Right lobe of liver (tissue), 6 donors: ENCODE measurements at places on chromosomes 5 and 9.

GRCh38 chr5:69138766-69139165, 28.2 kb upstream of the CCNB1 start:
- no peaks in the 10 kb centered on the region for H3K4me1 ChIP-seq
- no peaks in the 10 kb centered on the region for H3K27me3 ChIP-seq
- no peaks in the 10 kb centered on the region for H3K36me3 ChIP-seq

GRCh38 chr5:156883316-156883875, 33.3 kb downstream of the PPP1R2B start:
- H3K36me3 ChIP-seq = no peaks in the 10 kb centered on the region
- no peak overlapping the region for H3K27ac ChIP-seq
- DNase-seq = no peak
- no peaks in the 10 kb centered on the region for H3K4me1 ChIP-seq
- no peak overlapping the region for H3K4me3 ChIP-seq

DNA sequence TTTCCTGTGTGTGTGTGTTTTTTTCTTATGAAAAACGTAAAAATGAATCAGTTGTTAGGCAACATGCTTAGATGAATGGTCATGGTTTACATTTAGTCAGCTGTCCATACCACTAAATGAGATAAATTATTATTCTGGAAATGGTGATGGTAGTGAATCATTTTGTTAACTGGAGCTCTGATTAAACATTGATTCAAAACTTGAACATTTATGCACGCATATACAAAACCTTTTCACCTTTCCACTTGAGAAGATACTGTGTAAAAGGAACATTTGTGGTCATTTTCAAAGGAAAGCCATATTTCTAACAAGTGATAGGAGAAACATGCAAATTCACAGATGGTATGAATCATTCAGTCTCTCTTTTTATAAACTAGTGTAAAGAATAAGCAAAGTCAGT, 162.0 kb downstream of the SLC25A46 start:
- no peak for DNase-seq
- H3K27ac ChIP-seq = no peak overlapping the region
- no peaks in the 10 kb centered on the region for H3K36me3 ChIP-seq
- H3K27me3 ChIP-seq = no peaks in the 10 kb centered on the region

DNA sequence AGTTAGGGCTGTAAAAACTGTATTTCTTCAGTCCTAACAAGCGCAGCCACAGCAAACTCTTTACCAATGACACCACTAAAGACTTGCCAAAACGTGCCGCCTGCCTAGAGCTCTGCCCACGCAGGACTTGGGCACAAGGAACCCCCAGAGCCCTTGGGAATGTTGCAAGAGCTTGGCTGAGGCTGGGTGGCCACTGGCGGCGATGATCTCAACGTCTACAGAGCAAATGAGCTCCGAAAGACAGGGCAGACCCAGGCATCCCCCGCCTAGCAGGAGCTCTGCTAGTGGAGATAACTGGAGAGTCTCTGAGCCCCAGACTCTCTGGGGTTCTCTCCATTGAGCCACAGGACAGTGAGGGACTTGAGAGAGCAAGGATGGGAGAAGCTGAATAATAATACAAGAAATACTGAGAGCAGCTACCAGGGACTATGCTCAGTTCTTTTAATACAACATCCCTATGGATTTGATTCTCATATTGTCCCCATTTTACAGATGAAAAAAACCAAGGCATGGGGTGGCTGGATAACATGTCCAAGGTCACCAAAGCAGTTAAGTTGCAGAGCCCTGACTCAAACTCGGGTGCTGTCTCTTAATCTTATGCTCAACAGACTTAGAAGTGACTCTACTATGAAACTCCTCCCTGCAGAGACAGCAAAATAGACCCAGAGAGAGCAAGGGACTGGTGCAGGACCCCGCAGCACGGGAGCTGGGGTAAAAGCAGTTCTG, 32.5 kb downstream of the SHB start:
- H3K27me3 ChIP-seq = no peaks in the 10 kb centered on the region
- H3K27ac ChIP-seq = no peak overlapping the region
- no peak overlapping the region for H3K4me3 ChIP-seq
- H3K36me3 ChIP-seq = no peaks in the 10 kb centered on the region

GRCh38 chr9:124676159-124676551, 95.0 kb downstream of the NR6A1 start:
- no peak for DNase-seq
- no peaks in the 10 kb centered on the region for H3K36me3 ChIP-seq
- no peaks in the 10 kb centered on the region for H3K27me3 ChIP-seq
- peaks cover 14% of the 10 kb centered on the region for H3K4me1 ChIP-seq
- no peak overlapping the region for H3K27ac ChIP-seq

DNA sequence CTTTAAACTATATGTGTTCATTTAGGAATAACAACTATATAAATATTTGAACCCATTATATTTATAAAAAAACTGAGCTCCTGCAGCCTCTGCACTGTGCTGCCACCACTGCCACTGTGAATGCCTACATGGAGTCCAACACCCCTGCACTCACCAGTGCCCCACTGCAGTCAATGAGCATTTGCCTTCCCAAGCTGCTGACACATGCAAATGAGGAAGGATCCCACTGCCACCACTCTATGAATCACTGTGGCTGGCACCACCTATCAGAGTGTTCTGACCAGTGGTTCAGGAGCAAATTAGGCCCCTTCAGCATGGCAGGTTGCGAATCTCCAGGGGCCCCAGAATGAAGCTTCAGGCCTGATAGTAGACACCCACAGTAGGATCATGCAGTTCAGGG, 9.1 kb downstream of the IFNA5 start:
- no peak for DNase-seq
- H3K4me3 ChIP-seq = no peak overlapping the region
- no peaks in the 10 kb centered on the region for H3K36me3 ChIP-seq
- no peaks in the 10 kb centered on the region for H3K27me3 ChIP-seq
- H3K27ac ChIP-seq = no peak overlapping the region

- no peak overlapping the region for H3K4me3 ChIP-seq
- H3K27ac ChIP-seq = no peak overlapping the region
- no peak for DNase-seq
- H3K4me1 ChIP-seq = no peaks in the 10 kb centered on the region
- no peaks in the 10 kb centered on the region for H3K27me3 ChIP-seq
These were observed 648.5 kb downstream of the BNC2 start for GRCh38 chr9:16221822-16222547.

DNA sequence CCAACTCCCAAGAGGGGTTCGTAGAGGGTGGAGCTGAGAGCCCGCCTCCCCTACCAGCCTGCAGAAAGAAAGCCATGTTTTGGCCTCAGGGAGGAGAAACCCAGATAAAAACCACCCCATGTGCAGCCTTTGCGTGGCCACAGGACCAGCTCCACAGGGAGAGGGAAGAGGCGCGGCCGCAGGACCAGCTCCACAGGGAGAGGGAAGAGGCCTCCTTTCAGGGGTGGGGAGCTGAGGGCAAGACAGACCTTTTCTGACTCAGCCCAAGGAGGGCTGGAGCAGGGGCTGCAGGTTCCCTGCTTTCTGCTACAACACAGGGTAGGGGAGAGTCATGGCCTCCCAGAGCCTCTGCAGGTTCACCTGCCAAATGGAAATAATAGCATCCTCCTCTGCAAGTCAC, 37.6 kb upstream of the KCNMB1 start:
- no peaks in the 10 kb centered on the region for H3K4me1 ChIP-seq
- no peak overlapping the region for H3K27ac ChIP-seq
- H3K36me3 ChIP-seq = no peaks in the 10 kb centered on the region
- H3K4me3 ChIP-seq = no peak overlapping the region
- DNase-seq = no peak
